Pancreas (tissue), 10 donors: ENCODE measurements at places on chromosomes 3 and 15. TPM values are rescaled to one million over a fixed set of nuclear protein-coding genes. Genes with fewer than 3 reads are reported as not detected.

DNA sequence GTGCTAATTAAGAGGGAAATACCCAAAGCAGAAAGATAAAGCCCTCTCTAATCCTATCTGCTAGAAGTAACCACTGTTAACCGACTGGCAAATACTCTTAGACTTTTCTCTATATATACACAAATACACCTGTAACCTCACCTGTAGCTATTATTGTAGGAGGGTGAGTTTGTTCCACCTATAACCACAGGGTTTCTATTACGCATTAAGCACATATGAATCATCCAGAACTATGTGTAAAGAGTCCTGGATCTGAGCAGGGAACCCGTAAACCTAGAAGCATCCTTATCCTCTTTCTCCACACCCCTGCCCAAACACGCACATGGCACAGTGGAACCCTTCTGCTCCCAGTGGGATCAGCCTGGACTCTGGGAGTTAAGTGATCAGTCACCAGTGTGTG lies 172.8 kb upstream of the C2CD4B start:
- H3K4me1 ChIP-seq: no peaks in the 10 kb centered on the region
- H3K27ac ChIP-seq: no peak overlapping the region
- H3K27me3 ChIP-seq: no peaks in the 10 kb centered on the region
- H3K4me3 ChIP-seq: no peak overlapping the region
- DNase-seq: no peak

The PDCD10 gene
- 11.0 TPM for polyA plus RNA-seq

The SAMD7 gene
- not detected for polyA plus RNA-seq

The SMCO1 gene
- polyA plus RNA-seq: 0.05 TPM

The LMAN1L gene
- polyA plus RNA-seq: not detected
